ENCODE measurements at places on chromosomes 3 and 15.

- no peak for DNase-seq
Measured at GRCh38 chr3:192940129-192940528, 22.5 kb upstream of the MB21D2 start.

- peak; percentile 48 for DNase-seq
Measured at GRCh38 chr15:93087825-93088199, 1.2 kb downstream of the RGMA start.

- no peak for DNase-seq
Measured at GRCh38 chr15:88388686-88389085, 78.5 kb downstream of the MRPL46 start.

DNA sequence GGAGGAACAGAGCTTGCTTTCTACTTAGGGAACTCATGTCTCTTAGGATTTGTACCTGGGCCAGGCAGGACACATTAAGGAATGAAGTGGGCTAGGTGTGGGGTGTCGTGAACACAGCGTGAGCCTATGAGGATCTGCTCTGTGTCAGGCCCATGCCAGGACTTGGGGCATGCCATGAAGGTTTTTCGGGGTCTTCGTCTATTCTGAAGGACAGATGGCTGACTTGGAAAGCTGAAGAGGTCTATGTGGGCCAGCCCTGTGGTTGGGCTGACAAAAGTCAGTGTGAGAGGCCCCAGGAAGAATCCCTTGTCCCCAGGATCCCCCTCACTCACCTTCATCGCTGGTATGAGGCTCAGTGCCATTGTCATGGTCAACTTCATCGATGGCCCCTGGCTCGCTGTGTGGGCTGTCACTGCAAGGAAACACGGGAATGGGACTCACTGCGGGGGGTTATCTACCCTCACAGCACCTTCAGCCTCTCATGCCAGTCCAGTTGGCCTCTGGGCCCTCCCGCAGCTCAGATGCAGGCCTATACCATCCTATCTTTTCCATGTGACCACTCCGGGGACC lies 46.8 kb upstream of the RAD18 start:
- no peak for DNase-seq

Data from stimulated activated CD8-positive, alpha-beta memory T cell treated with anti-CD3 and anti-CD28 coated beads, Interleukin-7, amount 100 ng/mL, for 1 hour (primary cell).